Cardiac muscle cell (in vitro differentiated cells and primary cell): ENCODE measurements at places on chromosomes 12 and 14.

DNA sequence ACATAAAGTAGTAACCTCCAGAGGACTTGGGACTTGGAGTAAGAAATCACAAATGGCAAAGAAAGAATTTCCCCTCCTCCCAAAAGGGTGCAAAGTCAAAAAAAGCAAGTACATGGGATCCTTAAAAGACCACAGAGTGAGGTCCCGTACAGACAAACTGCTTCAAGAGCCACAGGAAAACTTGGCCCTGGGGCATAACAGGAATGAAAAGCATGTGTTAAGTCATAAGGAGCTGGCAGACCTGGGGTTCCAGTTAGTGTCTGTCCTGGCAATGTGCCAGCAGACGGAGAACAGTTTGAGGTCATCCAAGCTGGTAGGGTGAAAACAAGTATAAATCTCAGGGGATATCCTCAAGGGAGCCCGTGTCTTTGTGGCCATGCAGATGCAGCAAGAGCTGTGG, 73.2 kb downstream of the HSD17B6 start:
- DNase-seq, result no peak

GRCh38 chr12:26633591-26634210, 199.3 kb downstream of the ITPR2 start:
- DNase-seq, result no peak

- no peak for DNase-seq
These were observed 59.4 kb upstream of the FOXN3 start for GRCh38 chr14:89476354-89476896.

DNA sequence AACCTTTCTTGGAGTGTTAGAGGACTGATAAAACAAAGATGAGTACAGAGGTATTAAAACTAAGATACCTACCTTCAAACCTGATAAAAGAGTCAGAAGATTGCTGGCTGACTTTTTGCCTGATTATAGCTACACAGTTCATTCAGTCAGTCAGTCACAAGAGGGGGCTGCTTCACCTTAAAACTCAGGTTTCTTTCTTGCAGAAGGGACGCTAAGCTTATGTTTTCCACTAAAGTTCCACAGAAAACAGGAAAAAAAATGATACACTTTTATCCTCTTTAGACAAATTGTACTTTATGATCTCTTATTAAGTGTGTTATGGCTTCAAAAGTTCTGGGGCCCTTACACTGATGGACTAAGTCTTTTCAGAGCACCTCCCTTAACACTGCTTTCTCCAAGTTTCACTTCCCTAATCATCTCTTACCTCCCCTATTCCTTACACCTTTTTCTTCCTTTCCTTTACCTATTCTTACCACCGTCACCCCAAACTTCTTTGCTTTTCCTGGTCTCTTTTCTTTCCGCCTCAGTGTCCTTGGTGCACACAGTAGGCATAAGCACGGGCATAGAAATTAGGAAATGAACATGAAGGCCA, 448.7 kb upstream of the OR4E1 start:
- peak; percentile 25 for DNase-seq

- DNase-seq, result peak; percentile 28
These were observed 29.5 kb downstream of the TSPAN8 start for GRCh38 chr12:71128191-71128788.
